ENCODE measurements at places on chromosomes 11 and 22.

GRCh38 chr22:50601669-50602337 is 1.2 kb downstream of the MAPK8IP2 start:
- DNase-seq, result no peak

DNA sequence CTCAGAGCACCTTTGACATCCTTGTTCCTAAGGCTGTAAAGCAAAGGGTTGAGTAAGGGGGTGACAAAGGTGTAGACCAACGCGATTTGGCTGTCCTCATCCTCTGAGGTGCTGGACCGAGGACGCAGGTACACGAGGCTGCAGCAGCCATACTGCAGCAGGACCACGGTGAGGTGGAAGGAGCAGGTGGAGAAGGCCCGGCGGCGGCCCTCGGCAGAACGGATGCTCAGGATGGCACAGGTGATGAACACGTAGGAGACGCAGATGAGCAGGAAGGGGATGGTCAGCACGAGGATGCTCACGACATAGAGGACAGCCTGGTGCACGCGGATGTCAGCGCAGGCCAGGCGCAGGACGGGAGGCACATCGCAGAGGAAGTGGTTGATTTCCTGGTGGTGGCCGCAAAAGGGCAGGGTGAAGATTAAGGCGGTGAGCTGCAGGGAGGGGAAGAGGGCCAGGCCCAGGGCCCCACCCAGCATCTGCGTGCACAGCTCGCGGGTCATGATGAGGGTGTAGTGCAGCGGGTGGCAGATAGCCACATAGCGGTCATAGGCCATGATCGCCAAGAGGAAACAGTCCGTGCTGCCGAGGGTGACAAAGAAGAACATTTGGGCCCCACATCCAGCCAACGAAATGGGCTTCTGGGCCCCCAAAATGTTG is 632 bp downstream of the OR10Q1 start:
- DNase-seq, result no peak

GRCh38 chr11:27520226-27520625 is 13.7 kb upstream of the LIN7C start:
- DNase-seq, result no peak

DNA sequence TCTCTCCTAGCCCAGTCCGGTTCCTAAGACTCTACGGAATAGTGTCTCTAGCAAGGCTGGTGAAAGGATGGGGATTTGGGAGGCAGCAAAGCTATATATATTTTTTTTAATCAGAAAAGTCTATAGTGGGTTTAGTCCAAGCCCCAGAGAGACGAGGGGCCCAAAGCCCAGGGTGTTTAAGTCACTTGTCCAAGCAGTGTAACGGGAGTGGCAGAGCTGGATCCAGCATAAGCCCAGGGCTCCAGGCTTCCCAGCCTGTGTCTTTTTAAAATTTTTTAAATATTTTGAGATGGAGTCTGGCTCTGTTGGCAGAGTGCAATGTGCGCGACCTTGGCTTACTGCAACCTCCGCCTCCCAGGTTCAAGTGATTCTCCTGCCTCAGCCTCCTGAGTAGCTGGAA is 6.8 kb downstream of the GRIK4 start:
- DNase-seq, result no peak

GRCh38 chr11:121716060-121716459 is 263.3 kb upstream of the SORL1-AS1 start:
- DNase-seq, result no peak

DNA sequence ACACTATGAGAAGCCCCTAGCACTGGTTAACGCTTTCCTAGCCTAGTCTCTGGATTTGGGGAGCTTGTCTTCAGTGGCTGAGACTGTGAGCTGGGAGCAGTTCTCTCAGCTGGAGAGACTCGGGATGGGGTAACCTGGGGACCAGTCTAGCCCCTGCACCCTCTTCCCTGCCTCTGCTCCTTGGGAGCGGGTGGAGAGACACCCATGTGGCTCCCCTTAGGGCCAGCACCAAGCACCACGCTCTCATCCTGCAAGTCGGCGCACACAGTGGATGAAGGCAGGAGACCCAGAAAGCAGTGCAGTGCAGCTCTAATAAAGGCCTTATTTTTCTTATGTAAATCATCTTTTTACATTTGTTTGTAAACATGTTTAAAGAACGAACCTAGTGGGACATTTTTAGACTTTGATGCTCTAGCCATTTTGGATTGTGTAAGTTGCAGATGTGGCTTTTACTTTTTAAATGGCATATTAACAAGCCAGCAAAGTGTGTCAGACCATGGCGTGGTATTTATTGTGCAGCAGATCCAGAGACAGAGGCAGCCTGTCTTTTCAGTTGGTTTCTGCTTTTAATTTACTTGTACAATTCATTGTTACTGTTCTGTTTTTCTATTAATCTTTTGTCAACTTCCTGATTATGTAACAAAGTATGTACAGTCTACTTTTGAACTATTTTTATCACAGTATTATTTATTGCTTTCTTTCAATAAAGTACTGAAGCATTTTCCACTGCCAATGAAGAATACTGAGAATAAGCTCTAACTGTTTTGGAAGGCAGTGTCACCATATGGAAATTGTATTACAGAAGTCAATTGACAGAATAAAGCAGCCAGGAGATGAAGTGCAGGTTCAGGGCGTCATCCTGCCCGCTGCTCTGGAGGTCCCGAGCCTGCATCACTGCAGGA is 14.4 kb upstream of the CTTN start:
- no peak for DNase-seq

DNA sequence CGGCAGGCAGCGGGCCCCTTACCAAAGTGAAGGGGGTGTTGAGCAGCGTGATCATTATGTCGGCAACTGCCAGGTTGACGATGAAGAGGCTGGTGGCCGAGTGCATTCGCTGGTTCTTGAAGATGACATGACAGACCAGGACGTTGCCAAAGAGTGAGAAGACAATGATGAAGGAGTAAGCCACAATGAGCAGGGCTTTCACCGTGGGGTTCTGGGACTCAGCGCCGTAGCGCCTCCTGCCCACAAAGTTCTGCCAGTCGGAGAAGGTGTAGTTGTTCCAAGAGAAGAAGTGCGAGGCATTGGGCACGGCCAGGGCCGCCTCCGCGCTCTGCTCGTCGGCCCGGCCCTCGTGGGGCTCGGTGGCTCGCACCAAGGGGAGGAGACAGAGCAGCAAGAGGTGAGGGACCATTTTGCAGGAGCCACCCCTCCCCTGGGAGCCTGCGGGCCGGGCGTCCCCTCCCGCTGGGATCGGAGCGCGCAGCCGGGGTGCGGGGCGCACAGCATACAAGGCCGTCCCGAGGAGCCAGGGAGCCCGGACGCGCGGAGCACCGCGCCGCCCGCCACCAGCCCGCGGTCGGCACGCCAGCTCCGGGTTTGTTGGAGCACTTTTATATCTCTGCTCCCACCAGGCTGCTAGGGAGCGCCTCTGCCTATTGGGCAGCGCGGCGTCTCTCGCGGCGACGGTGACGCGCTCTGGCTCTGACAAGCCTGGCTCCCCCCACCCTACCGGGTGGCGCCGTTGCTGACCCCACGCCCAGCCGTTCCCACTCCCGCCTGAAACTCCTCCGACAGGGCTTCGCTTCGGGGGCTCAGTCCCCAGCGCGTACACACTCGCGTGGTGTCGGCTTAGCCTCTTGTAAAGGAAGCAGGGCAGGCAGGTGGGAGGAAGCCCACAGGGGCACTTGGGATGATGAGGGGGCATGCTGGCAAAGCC is at the start of gene GPR83:
GPR83 (minus strand) TSS at position 581 of the 934 bp plus-strand sequence; CDS start at position 409, 172 bp downstream.
- DNase-seq, result no peak

- DNase-seq, result no peak
Measured at GRCh38 chr22:48926136-48926535, 901.5 kb downstream of the BRD1 start.

- no peak for DNase-seq
Measured at GRCh38 chr11:19164230-19164855, 37.4 kb downstream of the CSRP3 start.

DNA sequence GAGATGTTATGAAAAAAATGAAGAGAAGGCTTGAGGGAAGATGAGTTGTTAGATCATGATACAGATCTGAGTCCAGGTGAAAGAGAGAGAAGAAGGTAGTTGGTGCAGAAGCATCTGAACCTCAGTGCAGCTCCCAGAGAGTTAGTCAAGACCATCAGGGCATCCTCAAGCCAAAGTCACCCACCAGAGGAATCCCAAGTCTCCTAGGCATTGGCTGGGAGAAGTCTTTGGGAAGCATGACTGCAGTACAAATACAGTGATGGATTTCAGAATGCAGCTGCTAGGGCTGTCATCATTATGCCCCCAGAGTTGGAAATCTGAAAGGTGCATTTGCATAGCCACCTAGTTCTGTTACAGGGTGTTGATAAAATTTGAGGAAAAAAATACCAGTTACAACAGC is 59.7 kb upstream of the GALNT18 start:
- no peak for DNase-seq

DNA sequence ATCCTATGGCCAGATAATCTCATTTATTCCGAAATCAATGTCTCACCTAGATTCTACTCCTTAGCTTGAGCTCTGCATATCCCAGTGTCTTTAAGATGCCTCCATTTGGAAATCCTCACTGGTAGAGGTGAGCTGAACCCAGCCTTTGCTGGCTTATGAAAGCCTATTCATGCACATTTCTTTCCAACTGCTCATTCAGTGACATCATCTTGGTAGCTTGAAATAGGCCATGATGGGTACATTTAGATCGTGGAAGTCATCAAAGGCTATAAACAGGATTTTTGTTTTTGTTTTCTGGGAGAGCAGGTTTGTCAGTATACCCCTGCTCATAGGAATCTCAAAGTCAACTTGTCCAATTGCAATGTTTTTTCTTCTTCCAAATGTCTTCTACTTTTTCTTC is 6.0 kb downstream of the NXPE1 start:
- DNase-seq, result peak; percentile 65

GRCh38 chr11:70135625-70136059 is 57.5 kb downstream of the ANO1 start:
- DNase-seq, result no peak

DNA sequence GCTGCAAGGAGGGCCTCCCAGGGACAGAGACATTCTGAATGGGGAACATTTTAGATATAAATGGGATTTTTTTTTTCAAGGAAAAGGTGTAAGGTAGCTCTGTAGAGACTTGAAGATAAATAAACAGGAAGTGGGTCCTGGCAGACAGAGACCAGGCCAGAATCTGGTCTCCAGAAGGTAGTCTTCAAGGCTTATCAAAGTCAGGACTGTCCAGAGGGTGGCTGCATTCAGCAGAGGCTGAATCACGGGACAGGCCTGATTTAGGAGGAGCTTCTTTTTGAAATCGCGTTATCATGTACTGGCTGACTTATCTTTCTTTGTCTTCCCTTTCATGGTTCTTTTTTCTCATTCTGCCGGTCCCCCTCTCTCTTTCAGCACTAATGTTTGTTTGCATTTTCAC is 542.9 kb downstream of the NTM start:
- DNase-seq, result no peak

GRCh38 chr11:23732026-23732425 is 764.8 kb upstream of the LUZP2 start:
- DNase-seq, result no peak

DNA sequence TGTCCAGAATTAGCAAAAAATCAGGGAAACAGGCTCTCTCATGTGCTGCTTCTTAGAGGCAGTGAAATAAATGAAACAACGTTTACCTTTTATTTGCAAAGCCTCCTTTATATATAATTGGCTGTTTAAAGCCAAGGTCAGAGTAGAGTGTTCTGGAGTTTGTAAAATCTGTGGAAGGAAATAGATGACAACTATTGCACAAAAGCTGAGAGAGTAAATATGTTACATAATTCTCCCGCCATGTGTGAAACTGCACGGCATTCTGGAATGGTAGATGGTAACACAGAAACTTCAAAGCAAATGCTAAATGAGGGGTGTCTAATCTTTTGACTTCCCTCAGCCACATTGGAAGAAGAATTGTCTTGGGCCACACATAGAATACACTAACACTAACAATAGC is 51.5 kb upstream of the FGF3 start:
- no peak for DNase-seq

GRCh38 chr22:44340271-44341239 is 27.8 kb upstream of the SHISAL1 start:
- DNase-seq, result no peak

DNA sequence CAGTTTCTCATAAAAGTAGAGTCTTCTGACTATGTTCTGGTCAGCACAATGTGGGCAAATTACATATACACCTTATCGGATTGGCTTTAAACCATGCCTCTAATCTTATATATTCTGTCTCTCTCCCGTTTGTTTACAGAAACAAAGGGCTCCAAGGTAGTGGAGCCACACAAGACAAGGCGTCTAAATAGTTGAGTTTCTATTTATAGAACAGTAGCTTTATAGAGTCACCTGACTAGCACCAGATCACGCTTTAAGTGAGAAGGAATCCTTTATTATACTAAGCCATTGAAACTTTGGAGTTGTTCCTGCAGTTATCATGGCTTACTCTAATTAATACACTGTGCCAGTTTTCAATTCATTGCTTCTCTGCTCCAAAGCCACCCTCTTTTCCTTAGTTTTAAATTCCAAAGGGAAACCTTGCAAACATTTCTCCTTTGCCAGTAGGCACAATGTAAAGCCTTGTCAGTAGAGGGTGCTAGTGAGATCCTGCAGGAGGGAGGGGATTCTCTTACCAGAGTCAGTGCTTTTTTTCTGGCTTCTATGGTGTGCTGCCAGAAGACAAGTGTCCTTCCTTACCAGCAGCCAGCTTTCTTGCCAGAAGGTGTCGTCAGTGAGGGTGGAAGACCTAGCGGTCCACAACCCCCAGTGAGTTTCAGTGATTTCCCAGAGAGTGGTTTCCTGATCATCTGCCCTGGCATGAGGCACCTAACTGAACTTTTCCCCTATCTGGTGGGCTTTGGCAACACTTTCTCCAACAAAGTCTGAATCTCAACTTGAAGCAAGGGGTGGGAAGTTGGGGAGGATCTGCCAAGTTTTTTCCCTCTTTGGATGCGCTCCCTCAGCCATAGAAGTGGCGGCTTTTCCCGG is 71.7 kb downstream of the RAB38 start:
- DNase-seq, result peak; percentile 41

DNA sequence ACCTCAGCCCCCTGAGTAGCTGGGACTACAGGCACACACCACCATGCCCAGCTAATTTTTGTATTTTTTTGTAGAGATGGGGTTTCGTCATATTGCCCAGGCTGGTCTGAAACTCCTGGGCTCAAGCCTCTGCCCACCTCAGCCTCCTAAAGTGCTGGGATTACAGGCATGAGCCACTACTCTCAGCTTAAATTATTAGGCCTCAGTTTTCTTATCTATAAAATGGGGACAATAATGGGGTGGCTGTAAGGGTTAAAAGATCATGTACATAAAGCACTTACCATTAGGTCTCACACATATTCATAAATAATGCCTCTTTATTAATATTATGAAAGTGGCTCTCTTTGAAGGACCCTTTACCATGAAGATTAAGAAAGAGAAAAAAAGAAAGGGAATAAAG is 31.5 kb upstream of the CKAP5 start:
- DNase-seq, result no peak

DNA sequence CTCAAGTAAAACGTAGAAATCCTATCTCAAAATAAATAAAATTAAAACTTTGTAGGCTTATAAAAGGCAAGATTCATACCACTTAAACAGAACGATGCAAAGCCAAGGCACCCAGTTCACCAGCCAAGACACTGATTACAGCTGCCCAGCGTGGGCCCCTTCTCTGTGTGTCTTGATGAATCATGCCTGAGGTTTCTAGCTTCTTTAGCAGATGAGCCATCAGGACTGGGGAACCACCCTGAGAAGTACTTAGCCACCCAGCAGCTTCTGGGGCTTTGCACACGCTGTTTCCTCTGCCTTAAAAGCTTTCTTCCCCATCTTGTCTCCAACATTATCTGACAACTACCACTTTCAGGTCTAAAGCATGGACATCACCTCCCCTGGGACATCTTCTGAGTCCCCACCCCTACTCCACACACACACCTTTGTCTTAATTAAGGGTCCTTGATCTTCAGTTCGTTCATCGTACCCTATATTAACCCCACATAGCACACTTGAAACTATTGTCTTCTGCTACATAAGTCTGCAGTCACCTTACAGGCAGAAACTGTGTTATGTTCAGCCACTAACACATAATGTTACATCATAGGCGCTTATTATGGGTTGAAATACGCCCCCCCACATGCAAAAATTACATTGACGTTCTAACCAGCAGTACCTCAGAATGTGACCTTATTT is 8.7 kb upstream of the LAYN start:
- DNase-seq, result peak; percentile 97

Data from HCEC 1CT (cell line).